RCC 7860 (cell line): ENCODE measurements at places on chromosomes 2 and 18.
A peak's percentile ranks its signal among the peaks of the same experiment; 100 is the strongest.

DNA sequence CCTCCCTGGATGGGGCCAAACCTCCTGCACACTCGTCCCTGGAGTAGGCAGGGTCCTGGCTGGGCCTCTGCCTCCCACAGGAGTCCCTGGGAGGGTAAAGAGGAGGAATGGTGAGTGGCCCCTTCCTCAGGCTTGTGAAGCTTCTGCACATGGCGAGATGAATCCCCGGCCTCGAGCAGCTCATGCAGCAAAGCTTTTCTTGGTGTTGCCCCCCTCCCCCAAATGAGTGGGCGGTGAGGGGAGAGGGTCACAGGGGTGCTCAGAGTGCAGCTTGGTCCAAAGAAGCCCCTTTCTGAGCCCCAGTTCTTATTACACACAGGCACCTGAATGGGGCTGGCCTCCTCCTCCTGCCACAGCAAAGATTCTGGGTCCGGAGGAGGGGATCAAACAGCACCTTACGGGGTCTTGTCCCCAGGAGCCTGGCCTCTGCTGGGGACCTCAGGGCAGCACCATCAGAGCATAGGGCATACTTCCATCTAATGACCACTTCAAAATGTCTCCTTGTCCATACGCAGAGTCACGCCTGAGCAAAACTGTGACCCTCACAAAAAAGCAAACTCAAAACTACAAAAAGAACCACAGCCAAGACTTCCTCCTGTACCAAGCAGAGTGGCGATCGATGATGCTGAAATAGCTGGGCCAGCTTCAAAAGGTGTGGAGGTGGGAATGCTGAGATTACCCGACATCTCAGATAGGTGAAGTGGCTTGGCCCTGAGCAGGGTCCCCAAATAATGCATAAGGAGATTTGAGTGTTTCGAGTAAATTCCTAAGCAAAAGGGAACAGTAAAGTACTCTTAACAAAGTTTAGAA, 148.4 kb upstream of the TWIST2 start:
- no peak for DNase-seq

- DNase-seq, result no peak
These were observed 609.5 kb downstream of the EPHA4 start for GRCh38 chr2:220962556-220962955.

DNA sequence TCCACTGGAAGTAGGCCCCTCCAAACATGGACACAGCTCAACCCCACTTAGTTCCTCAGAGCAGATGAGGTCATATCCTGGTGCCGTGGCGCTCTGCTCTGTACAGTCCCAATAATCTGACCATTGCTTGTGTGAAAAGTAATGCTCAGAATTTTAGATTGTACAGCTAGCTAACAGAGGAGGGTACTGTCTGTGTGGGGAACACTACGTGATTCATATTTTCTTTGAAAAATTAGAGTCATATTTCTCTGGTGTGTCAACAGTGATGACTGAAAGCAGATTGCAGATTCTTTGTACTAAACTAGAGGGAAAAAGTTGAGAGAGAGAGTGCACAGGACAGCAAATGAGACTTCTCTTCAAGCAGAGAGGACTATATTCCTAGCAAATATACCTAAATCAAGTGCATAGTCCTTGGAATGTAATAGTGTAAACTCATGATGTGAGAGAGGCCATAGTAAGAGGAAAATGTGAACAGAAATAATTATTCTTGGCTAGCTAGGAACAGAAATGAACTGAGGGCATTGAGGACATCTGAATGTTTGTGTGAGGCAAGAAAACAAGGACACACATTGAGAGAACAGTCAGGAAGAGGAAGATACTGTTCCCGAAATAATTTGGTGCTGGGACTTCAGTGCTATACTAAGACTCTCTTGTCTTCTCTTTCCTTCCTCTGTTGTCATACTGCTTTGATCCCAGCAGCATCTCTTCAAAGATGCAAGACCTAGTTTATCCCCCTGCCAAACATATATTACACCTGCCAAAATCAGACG, 157.0 kb upstream of the RND3 start:
- no peak for DNase-seq

DNA sequence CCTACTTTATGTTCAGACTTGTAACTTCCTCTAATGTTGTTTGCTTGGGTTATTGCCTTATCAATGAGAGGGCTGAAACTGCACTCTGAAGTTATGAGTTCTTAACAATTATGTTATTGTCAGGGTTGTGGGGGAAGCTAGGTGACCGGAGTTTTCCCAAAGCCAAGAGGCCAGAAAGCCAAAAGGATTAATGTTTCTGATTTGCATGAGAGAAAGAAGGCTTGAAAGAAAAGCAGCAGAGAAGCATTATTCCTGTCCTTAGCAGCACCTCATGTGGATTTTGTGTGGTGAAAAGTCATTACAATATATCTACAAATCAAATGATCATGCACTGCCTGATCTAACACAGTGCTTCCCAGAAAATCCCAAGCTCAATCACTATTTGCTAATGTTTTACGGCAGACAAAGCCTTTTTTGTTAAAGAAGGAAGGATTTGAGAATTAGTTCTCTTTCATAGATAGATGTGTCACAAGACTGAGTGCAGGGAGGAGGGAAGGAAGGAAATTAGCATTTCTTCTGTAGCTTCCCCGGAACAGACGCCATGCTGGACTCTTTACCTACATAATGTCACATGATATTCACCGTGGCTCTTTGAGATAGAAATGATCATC, 203.2 kb downstream of the ALK start:
- no peak for DNase-seq

DNA sequence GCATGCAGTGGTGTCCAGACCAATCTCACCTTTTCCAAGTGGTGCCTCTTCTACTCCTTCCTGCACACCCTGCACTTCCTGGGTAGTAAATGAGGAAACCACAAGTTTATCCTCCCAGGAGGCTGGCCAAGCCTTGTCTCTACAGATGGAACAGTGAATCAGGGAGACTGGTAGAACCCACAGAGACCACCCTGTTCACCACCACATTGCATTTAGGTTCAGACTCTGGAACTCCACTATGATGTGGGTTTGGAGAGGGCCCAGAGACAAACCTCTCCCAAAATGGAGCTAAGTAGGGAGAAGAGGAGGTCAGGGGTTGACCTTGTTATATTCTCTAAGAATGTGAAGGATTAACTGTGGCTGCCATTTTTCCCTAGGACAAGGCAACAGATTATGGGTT, 102.8 kb upstream of the FZD7 start:
- no peak for DNase-seq

- DNase-seq, result no peak
These were observed 208.6 kb upstream of the APCDD1 start for GRCh38 chr18:10245846-10246175.

- no peak for DNase-seq
These were observed 250.7 kb downstream of the LPIN1 start for GRCh38 chr2:11997142-11997541.

- no peak for DNase-seq
These were observed 223.5 kb downstream of the EIPR1 start for GRCh38 chr2:3154146-3154545.

DNA sequence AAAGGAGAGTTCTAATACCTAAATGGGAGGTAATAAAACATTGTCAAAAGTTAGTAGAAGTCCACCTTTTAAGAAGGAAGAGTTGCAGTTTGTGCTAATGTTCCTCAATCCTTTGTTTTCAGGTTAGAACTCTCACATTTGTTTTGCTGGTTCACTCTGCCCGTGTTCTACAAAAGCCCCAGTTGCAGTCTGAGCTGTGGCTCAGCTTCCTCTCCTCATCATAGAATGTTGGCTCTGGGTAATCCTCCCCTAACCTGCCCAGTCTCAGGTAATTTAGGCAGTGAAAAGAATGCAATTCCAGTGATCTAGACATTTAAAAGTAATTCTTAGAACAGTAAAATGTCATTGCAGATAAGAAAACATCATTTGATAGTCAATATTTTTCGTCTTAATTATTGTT, 1410.4 kb upstream of the ZEB2 start:
- DNase-seq, result no peak

- no peak for DNase-seq
These were observed 193.1 kb downstream of the L3MBTL4 start for GRCh38 chr18:6221602-6222014.

GRCh38 chr2:136013136-136013685, 27.8 kb upstream of the DARS1 start:
- no peak for DNase-seq

GRCh38 chr18:55510809-55511208, 77.2 kb downstream of the TCF4 start:
- DNase-seq, result peak; percentile 29

GRCh38 chr2:25483607-25484266, 142.0 kb upstream of the DNMT3A start:
- DNase-seq, result no peak

DNA sequence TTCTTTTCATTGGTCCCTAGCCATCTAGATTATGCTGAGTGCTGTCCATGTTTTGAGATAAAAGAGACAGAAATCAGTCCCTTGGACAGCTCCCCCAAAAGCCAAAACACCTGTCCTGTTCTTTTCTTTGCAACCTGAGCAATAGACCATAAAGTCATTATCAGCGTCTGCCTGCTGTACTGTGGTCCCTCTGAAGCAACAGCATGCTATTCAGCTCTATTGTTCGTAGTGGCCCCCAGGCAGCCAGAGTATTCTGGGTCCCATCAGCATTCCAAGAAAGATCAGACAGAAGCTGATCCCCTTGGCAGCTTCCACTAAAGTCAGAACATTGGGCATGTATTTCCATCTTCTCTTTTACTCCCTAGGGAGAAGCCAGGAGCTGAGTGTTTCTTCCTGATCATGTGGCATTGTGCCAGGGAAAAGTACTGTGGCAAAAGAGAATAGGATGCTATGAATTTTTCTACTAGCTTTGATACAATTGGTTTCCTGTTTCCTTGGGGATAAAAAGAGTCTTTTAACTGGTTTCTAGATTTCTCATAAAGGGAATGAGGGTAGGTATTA, 33.6 kb upstream of the ZSWIM2 start:
- no peak for DNase-seq

GRCh38 chr2:105822186-105822585, 77.5 kb downstream of the NCK2 start:
- DNase-seq, result no peak

GRCh38 chr2:47569658-47570475, 166.9 kb downstream of the MSH2 start:
- no peak for DNase-seq

DNA sequence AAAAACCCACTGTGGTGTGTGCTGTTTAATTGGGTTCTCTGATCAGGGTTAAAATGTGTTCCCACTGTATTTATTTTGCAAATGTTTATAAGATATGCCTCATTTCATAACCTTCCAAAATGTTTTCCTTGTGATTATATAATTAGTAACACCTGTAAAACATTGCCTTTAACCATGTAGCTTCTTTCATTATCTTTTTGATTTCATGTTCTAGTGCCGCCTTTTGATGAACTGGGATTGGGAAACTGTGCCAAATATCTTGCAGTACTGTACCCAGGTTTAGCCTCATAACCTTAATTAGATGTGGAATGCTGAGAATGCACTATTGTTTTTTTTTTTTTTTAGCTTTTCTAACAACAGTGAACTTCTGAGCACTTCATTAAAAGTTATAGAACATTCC, 96.9 kb downstream of the TANC1 start:
- no peak for DNase-seq

DNA sequence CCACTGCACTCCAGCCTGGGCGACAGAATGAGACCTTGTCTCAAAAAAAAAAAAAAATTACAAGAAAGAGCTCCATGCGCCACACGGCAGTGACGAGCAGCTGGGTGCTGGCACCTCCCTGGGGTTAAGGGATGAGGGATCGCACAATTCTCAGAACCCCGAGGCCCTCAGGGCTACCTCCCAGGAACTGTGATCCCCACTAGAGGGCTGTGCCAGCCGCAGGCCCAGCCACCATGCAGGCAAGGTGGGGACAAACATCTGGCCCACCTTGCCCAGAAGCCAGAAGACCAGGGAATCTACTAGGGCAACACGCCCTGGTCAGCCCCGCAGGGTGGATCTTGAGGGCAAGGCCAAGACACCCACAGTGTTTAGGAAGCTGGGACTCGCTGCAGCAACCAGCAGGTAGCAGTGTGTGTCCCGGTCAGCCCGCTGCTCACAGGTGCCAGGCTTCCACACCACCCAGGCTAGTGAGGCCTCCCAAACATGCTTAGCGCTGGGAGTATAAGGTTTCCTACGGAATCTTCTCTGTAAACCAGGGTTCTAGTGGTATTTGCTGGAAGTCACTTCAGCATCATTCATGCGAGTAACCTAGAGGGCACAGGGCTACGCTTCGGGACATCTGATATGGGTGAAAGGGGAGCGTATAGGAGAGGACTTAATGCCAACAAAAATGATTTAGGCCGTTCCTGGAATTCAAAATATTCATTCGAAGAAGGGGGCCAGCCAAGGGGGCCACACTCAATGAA, 6.7 kb downstream of the SAG start:
- DNase-seq, result no peak

DNA sequence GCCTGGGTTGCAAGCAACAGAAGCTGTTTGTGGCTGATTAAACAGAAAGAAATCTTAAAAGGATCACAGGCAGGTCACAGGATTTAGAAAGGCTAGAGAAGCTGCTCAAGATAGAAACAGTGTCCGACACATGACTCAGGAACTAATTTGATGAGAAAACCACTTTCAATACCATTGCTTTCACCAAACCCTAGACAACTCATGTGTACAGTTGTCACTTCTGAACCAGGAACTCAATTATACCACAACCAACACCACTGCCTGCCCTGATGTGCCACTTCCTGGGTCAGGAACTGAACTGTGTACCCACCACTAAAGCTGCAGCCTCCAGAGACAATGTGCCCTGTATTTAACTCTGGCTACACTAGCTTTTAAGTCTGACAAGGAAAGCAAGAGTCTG, 56.0 kb downstream of the TMEM247 start:
- no peak for DNase-seq

DNA sequence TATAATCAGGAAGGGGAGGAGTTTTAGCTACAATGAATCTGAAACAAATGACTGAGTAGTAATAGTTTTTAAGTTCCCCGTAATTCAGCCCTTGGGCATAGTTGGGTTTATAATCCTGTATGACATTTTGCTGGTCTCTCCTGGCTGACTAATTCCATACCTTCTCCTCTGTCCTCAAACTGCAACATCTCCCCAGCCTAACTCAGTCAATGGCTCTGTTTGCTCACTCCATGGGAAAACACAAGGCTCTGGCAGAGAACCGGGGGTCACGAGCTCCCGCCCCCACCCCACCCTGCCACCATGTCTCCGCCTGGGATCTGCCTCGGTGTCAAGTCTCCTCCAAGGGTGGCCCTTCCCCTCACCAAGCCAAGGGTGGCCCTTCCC, 168.6 kb downstream of the HDAC4 start:
- DNase-seq, result no peak

- DNase-seq, result no peak
These were observed 197.9 kb downstream of the DSEL start for GRCh38 chr18:67318651-67319050.

DNA sequence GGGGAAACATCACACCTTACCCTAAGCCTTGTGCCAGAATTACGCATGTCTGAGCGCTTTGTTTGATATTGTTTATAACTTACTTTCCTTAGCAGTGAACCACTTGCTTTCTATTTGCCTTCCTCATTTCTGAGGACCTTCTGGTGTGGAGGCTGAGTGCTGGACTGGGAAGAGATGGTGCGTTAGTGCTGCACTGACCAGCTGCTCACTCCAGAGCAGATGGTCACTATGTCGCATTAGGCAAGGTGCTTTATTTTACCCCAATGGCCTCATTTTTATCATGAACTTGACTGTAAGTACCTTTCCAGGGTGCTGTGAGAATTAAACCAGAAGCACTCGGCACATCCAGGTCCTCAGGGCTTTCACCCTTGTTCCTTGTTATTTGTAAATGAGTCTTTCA, 46.6 kb upstream of the TMEM18 start:
- DNase-seq, result no peak
